ENCODE measurements at places on chromosomes 1 and 21.

DNA sequence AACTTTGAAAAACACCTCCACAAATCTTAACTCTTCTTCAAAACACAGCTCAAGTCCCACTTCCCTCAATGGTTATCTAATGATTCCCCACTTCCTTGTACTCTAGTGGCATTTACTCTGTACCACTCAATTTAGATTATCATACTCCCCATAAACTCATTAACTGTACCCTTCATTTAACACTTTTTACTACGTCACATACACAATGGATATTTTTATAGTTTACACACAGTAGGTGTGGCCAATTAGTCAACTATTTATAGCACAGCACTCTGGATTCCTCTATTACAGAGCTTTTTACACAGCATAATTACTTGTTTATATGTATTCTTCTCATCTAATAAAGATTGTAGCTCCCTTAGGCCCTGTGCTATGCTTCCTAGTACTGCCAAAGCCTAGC lies 62.1 kb downstream of the FOXJ3 start:
- no peak for DNase-seq

DNA sequence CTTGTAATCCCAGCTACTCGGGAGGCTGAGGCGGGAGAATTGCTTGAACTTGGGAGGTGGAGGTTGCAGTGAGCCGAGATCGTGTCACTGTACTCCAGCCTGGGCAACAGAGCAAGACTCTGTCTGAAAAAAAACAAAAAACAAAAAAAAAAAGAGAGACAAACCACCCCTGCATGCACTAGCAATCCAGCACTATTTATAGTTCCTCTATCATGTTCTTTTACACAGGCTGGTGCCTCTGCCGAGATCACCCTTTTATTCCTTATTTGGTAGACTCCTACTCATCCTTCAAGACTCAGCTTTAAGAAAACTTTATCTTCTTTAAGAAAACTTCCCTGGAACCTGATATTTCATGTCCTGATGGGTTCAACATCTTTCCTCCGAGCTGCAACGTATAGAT lies 10.8 kb downstream of the FMO5 start:
- DNase-seq: no peak

DNA sequence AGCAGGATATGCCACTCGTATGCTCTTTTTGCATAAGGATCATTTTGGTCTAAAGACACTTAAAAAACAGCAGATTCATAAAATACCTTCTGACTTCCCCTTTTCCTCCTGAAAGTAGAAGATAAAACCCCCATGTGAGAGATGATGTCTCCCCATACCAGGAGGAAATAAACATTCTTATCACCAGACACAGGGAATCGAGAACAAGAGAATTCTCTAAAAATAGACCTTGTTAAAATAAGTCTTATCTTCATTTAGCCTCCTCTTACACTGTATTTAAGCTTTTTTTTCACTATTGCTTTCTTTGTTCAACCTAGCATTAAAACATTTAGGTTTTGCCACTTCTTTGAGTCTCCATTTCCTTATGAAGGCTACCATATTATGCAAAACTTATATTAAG lies 709.3 kb downstream of the KCNT2 start:
- DNase-seq: no peak

GRCh38 chr21:38267136-38267755 lies 10.5 kb downstream of the KCNJ15 start:
- DNase-seq: no peak

GRCh38 chr1:114154146-114154962 lies 685 bp upstream of the SYT6 start:
- no peak for DNase-seq

DNA sequence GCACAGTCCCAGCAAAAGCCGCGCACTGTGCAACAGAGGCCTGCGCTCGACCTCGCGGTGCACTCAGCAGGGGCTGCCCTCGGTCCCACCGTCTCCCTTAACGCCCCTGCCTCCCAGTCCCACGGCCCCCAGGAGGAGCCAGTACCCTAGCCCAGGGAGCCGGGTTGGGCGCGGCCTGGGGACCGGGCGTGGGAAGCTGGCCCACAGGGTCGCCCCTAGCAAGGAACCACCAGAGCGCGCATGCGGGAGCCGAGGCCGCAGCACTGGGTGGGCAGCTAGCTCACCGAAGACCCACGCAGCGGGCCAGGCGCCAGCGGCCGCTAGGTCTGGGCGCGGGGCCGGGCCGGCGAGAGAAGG lies 21.6 kb upstream of the ZNF678 start:
- DNase-seq: peak; percentile 85

DNA sequence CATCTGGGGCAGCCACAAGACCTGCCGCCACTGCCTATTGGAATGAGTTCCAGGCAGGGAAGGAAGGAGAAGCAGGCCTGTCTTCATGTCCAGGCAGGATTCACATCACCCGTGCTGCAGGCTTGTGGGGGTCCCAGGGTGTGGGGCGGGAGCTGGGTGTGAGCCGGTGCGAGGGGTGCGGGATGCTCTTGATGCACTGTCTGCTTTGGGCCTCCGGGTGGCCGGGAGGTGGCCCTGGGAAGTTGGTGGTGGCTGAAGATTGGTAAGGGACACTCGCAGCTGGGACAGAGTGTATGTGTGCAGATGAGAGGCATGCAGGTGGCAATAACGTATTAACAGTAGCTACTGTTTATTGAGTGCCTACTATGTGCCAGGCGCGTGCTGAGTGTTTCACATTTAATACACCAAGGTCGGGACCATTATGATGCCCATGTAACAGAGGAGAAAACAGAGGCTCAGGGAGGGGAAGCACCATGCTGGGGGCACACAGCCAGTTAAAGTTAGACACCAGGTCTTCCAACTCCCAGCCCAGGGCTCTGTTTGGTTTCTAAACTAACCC lies 3.3 kb downstream of the CROCC start:
- no peak for DNase-seq

DNA sequence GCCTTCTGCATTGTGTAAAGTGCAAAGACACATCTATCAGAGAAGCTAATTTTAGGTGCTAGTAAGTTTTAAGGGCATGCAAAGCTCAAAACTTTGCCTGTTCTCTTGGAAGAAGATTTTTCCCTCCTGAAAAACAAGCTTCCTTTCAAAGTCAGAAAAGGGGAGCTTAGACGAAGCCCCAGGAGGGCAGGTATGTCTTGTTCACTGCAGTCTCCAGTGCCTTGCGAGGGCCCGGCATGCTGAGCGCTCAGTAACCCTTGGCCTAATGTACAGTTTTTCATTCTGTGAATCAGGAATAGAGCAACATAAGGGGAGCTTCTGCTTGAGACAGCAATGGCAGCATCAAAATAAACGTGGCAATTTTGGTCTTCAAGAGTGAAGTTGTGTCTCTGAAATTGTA lies 35.0 kb downstream of the GALNT2 start:
- no peak for DNase-seq

DNA sequence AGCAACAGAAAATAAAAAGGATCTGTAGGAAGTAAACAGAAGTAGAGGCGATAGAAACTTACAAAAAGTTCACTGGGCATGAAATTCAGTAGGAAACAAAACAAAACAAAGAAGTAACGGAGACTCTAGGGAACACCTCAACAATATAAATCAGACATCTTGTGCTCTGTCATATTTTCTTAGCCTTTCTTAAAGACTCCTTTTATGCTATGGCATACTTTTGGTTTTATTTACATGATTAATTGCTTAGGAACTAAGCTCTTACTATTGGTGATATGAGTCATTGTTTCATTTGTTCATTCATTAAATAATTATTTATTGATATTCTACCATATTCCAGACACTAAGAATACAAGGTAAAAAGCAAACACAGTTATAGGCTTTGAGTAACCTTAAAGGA lies 126.6 kb downstream of the KCNT2 start:
- DNase-seq: no peak

DNA sequence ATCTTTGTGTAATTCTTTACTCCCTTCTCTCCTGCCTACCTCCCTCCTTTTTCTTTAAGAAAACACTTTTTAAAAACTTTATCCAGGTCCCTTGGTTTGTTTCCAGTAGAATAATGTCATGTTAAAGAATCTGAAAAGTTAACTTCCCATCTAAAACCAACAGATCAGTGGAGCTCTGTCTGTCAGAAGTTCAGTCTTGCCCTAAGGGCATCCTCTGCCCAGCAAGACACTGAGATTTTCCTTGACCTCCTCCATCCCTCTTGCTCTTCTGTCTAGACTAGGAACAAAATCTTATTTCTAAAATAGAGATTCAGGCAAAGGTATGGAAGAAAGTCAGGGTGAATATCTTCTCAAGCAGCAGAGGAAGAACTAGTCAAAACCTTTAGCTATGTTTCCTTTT lies 5.7 kb upstream of the GNL2 start:
- no peak for DNase-seq

- DNase-seq: no peak
Observed at GRCh38 chr1:243508303-243508713, 252.5 kb downstream of the SDCCAG8 start.

DNA sequence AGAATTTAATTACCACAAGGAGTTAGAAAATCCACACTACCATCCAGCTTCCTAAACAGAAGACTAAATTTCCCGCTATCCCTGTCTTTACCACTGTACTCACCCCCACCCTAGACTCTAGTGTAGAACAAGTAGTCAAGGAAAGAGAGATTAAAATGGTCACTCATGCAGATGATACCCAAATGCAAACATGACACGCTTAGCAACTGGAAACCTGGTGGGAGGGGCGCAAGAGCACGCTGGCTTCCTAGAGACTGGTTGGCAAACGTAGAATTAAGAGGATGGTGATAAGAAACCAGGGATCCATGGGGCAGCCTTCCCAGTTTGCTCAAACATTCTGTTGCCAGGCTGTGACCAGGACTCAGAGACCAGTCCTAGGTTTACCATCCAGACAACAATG lies 9.9 kb upstream of the LDLRAD1 start:
- no peak for DNase-seq

DNA sequence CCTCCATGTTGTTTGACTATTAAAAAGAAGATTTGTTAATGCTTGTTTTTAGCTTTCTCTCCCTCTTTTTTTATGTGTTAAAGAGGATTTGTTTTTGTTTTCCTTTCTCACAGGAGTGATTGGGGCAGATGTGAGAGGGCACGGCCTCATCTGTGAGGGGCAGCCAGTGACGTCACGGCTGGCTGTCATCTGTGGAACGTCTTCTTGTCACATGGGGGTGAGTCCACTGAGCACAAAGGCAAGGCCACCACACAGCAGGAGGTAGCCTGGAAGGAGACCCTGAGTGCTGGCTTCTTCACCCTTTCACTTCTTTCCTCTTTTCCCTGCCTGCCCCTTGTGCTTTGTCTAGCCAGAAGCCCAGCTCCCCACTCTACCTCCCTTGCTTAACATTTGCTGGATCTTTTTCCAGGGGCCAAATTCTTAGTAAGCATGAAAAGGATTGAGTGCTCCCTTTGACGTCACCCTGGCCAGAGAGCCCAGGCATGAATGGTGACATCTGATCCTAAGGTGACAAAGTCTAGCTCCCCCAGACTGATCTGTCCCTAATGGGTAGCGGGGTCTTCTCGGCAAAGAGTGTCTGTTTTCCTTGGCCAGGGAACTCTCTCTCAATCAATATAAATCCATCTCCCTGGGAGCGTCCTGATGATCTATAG lies 257.2 kb downstream of the FGGY start:
- DNase-seq: no peak

DNA sequence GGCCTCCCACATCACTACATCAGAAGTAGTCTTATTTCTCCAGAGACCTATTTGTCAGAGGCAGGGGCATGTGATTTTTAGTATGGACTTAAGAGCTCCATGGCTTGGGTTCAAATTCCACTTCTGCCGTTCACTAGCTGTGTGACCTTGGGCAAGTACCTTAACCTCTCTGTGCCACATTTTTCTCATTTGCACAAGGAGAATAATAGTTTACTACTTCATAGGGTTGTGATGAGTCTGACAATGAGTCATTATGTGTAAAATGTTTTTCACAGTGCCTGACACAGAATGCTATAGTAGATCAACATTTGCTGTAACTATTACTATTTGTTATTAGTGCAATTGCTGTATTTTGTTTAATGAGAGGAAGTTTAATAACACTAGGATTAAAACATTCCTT lies 200.6 kb downstream of the PRDM2 start:
- no peak for DNase-seq

- no peak for DNase-seq
Observed at GRCh38 chr1:228393268-228393701, 13.3 kb downstream of the TRIM11 start.

DNA sequence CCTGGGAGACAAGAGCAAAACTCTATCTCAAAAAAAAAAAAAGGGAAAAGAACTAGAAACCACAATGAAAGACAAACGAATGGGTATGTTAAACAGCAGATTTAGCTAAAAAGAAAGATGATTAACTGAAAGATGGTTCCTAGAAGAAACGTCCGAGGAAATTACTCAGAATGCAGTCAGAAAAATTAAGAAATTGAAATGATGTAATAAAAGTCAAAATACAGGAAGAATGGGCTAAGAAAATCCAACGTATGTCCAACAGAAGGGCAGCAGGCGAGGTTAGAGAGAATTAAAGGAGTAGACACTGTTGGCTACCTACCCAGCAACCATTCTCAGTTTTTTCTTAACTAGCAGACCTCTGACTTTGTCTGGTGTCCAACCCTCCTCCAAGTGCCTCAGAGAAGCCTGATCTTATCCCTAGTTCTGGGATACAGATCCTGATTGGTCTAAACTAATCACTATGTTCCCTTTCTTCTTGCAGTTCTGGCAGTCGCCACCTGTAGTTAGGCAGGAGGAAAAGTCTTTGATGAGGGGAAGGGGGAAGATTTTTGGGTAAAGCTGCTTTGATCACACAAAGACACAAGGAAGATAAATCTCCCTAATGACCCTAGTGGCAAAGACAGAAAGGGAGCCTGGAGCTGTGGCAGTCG lies 25.7 kb downstream of the GPR161 start:
- DNase-seq: no peak

DNA sequence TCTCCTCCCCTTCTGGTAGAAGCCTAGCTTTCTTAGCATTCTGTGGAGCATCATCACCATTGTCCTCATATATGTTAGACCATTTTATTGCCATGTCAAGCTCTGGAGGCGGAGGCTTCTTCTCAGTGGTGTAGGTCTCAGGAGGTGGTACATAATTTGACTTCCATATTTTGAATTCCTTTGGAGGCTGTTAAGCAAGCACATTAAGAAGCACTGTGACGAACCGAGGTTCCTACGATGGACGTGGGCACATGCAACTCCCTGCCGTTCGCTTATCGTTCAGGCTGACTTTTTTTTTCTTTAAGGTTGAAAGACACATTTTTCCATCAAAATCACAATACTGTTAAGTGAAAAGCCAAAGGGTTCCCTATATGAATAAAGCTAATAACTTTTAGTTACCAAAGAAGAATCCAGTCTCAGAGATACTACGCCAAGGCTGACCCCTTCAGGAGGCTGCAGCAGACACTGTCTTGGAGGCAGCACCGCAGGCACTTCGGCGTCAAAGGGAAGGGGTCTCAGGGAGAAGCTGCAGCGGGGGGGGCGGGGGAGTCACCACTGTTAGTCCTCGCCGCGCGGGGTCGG lies 835 bp downstream of the C1orf52 start:
- DNase-seq: no peak

GRCh38 chr1:193318347-193318746 lies 131.9 kb upstream of the B3GALT2 start:
- no peak for DNase-seq

- peak; percentile 70 for DNase-seq
Observed at GRCh38 chr1:24984300-24984699, 54.2 kb upstream of the RUNX3 start.

- DNase-seq: no peak
Observed at GRCh38 chr1:36782785-36783184, 251.5 kb downstream of the GRIK3 start.

All from posterior cingulate gyrus (tissue), 11 donors.